ENCODE measurements at places on chromosomes 6 and 20.
A peak's percentile ranks its signal among the peaks of the same experiment; 100 is the strongest.

DNA sequence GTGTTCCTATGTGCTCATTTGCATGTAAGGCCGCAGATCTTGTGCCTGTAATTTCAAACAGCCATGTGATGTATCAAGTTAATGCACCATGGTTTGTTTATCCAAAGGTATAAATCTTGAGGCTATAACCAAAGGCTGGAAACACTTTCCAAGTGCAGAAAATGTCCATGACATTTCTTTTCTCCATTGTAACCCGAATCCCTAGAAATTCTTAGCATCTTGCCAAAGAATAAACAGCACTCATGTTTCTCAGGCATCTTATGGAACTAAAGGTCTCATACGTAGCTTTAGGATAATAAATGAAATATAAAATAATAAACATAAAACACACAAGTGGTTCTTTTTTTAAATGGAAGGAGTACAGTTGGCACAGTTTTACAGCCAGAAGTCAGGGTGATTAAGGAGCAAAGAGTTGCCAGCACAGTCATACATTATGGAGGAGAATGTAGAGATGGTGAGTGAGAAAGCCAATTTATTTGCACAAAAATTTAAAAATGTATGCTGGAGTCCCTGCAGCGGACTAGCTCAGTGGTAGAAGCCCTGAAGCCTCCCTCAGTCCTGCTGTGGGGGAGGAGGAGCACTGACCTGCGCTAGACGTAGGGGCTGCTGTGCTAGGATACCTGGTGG is 18.0 kb downstream of the CDH26 start:
- H3K4me3 ChIP-seq = no peak overlapping the region
- no peaks in the 10 kb centered on the region for H3K27me3 ChIP-seq
- H3K36me3 ChIP-seq = no peaks in the 10 kb centered on the region

DNA sequence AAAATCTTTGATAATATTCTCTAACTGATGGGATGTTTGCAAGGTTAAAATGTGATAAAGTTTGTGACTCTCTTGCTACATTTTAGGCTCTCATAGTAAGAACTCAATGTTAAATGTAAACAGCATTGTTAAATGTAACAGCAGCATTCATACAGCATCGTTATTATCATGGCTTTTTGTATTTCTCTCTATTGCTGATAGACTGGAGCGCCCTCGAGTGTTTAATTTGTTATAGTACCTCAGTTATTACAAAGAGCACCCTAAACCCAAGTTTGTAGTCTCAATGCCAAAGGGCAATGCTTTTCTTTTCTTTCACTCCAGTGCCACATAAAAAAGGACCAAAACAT is 14.9 kb upstream of the TTPAL start:
- no peaks in the 10 kb centered on the region for H3K4me1 ChIP-seq
- H3K36me3 ChIP-seq = no peaks in the 10 kb centered on the region
- peak; percentile 24 for DNase-seq
- H3K27me3 ChIP-seq = no peaks in the 10 kb centered on the region
- H3K27ac ChIP-seq = no peak overlapping the region

DNA sequence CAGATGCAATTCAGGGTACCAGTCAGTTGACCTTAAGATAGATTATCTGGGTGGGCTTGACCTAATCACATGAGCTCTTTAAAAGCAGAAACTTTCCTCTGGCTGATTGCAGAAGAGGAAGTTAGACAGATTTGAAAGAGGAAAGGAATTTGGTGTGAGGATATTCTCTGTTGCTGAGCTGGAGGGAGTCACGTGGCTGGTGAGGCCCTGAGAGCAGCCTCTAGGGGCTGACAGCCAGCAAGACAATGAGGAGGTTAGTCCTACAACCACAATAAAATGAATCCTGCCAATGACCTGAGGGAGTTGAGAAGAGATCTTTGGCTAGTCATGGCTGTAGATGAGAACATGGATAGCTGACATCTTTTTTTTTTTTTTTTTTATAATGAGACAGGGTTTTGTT is 87.0 kb upstream of the B3GAT2 start:
- no peak overlapping the region for H3K27ac ChIP-seq
- no peaks in the 10 kb centered on the region for H3K36me3 ChIP-seq
- DNase-seq = no peak
- no peaks in the 10 kb centered on the region for H3K4me1 ChIP-seq
- no peaks in the 10 kb centered on the region for H3K27me3 ChIP-seq
- no peak overlapping the region for H3K4me3 ChIP-seq

GRCh38 chr6:82555801-82556200 is 192.2 kb downstream of the TPBG start:
- DNase-seq = no peak
- H3K27me3 ChIP-seq = no peaks in the 10 kb centered on the region
- no peaks in the 10 kb centered on the region for H3K4me1 ChIP-seq
- H3K27ac ChIP-seq = no peak overlapping the region
- H3K4me3 ChIP-seq = no peak overlapping the region
- no peaks in the 10 kb centered on the region for H3K36me3 ChIP-seq

- no peaks in the 10 kb centered on the region for H3K27me3 ChIP-seq
- H3K36me3 ChIP-seq = peaks cover 10% of the 10 kb centered on the region
- peak overlapping the region; percentile 28 for H3K27ac ChIP-seq
- H3K4me3 ChIP-seq = no peak overlapping the region
- DNase-seq = peak; percentile 76
These were observed 39.2 kb downstream of the DYNLT1 start for GRCh38 chr6:158605266-158605878.

- no peak overlapping the region for H3K4me3 ChIP-seq
- no peaks in the 10 kb centered on the region for H3K36me3 ChIP-seq
- H3K27ac ChIP-seq = no peak overlapping the region
- H3K4me1 ChIP-seq = no peaks in the 10 kb centered on the region
- DNase-seq = no peak
These were observed 97.6 kb downstream of the CD164 start for GRCh38 chr6:109284675-109285074.

- H3K27ac ChIP-seq = no peak overlapping the region
- H3K36me3 ChIP-seq = no peaks in the 10 kb centered on the region
- DNase-seq = no peak
- H3K4me1 ChIP-seq = no peaks in the 10 kb centered on the region
- no peaks in the 10 kb centered on the region for H3K27me3 ChIP-seq
- no peak overlapping the region for H3K4me3 ChIP-seq
These were observed 82.6 kb upstream of the ARG1 start for GRCh38 chr6:131490441-131490840.

- H3K36me3 ChIP-seq = no peaks in the 10 kb centered on the region
- no peaks in the 10 kb centered on the region for H3K27me3 ChIP-seq
- no peak overlapping the region for H3K4me3 ChIP-seq
These were observed 173.9 kb downstream of the PRDM13 start for GRCh38 chr6:99780556-99780885.

- no peak overlapping the region for H3K27ac ChIP-seq
- H3K27me3 ChIP-seq = no peaks in the 10 kb centered on the region
- DNase-seq = no peak
- H3K36me3 ChIP-seq = no peaks in the 10 kb centered on the region
- no peak overlapping the region for H3K4me3 ChIP-seq
These were observed 56.0 kb downstream of the SMOC2 start for GRCh38 chr6:168496997-168497331.

- H3K4me1 ChIP-seq = no peaks in the 10 kb centered on the region
- peak overlapping the region; percentile 62 for H3K4me3 ChIP-seq
- H3K27ac ChIP-seq = no peak overlapping the region
- no peaks in the 10 kb centered on the region for H3K27me3 ChIP-seq
- DNase-seq = no peak
- H3K36me3 ChIP-seq = no peaks in the 10 kb centered on the region
These were observed 677 bp downstream of the PXMP4 start for GRCh38 chr20:33719277-33719988.

GRCh38 chr6:33677143-33677660 is 34.3 kb downstream of the UQCC2 start:
- H3K4me3 ChIP-seq = no peak overlapping the region
- no peaks in the 10 kb centered on the region for H3K36me3 ChIP-seq
- H3K4me1 ChIP-seq = no peaks in the 10 kb centered on the region
- no peak overlapping the region for H3K27ac ChIP-seq
- no peaks in the 10 kb centered on the region for H3K27me3 ChIP-seq

DNA sequence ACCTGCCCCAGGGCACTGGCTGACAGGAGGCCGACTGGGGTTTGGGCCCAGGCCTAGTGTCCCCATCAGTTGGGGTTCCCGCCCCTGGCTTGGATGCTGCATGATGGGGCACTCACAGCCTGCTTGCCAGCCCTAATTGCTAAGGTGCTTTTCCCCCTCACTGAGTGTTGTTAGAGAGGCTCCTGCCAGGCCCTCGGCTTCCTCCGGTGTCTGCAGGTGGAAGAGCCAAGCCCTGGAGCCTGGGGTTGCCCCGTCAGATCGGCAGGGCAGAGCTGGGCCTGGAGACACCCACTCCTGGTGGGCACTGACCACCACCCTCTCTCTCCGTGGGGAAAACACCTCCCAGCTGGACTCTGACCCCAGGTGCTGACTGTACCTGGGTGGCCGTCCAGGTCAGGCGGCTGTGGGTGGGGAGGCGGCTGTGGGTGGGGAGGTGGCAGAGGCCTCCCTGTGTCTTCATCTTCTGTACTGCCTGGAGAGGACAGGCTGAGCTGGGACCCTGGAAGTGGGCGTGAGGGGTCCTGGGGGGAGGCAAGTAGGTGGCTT is 6.0 kb upstream of the CABLES2 start:
- peaks cover 11% of the 10 kb centered on the region for H3K4me1 ChIP-seq
- H3K27ac ChIP-seq = no peak overlapping the region
- H3K4me3 ChIP-seq = no peak overlapping the region

DNA sequence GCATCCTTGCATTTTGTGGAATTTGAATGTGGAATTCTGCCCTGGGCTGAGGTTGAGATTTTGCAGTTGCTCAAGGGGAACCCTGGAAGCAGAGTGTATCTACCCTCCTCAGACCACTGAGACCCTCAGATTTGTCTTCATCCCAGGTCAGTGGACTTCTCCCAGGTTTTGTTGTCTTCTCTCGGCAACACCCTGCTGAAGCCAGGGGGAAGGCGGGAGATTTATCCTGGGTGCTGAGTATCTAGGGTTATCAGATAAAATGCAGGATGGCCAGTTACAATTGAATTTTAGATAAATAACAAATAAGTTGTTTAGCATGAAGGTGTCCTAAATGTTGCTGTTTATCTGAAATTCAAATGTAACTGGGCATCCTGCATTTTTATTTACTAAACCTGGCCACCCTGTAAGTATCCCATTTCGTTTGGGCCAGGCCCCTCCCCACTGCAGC is 43.0 kb downstream of the FGD2 start:
- no peaks in the 10 kb centered on the region for H3K36me3 ChIP-seq
- H3K27me3 ChIP-seq = no peaks in the 10 kb centered on the region
- H3K27ac ChIP-seq = no peak overlapping the region
- no peak overlapping the region for H3K4me3 ChIP-seq
- no peak for DNase-seq

DNA sequence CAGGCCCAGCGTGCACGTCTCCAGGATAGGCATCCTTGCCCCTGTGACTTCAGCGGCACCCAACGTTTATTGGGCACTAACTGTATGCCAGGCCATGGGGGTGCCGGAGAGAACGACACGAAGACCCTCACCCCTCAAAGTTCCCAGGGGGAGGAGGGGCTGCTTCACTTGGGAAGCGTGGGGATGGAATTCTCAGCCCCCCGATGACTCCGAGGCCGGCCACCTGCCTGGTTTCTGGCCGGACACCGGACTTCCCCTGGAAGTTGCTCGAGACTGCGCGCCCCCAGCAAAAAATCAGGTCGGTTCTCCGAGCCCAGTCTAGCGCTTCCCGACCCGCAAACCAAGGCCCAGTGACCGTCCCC is 275 bp upstream of the MAVS start:
- DNase-seq = no peak
- no peaks in the 10 kb centered on the region for H3K36me3 ChIP-seq
- H3K4me1 ChIP-seq = peaks cover 4% of the 10 kb centered on the region
- peak overlapping the region; percentile 81 for H3K27ac ChIP-seq
- H3K4me3 ChIP-seq = peak overlapping the region; percentile 65
- H3K27me3 ChIP-seq = no peaks in the 10 kb centered on the region

DNA sequence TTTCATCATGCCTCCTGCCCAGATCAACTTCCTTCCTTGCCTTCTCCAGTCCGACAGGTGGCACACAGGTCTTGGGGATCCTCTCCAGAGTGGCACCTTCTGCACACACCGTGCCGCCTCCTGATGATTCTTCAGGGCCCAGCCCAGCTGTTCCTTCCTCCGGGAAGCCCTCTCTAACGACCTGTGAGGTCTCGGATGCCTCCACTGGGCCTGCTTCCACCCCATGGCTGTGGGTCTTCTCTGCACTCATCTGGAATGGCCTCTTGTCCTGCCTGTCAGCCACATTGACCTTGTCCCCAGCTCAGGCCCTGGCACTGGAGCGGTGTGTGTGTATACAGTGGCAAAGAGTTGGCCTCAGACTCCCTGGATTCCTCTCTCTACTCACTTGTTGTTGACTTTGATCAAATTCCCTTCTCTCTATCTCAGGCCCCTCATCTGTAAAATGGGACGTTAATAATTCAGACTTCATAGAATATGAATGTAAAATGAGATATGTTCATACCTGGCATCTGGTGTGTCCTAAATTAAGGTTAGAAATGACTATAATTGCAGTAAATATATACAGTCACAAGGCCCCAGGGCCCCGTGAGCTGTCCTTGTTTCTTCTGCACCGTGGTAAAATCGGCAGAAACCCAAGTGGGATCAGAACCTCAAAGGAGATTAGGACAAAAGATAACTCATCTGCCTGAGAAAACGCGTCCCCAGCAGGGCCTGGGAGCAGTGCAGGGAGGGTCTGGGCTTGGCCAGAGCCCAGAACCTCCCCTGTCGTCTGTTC is 1.5 kb downstream of the FAM210B start:
- H3K4me1 ChIP-seq = peaks cover 23% of the 10 kb centered on the region
- H3K36me3 ChIP-seq = peaks cover 5% of the 10 kb centered on the region
- no peaks in the 10 kb centered on the region for H3K27me3 ChIP-seq
- DNase-seq = no peak
- H3K27ac ChIP-seq = peak overlapping the region; percentile 71
- H3K4me3 ChIP-seq = peak overlapping the region; percentile 54

GRCh38 chr6:118186672-118187567 is 279.9 kb downstream of the SLC35F1 start:
- peak overlapping the region; percentile 6 for H3K27ac ChIP-seq
- H3K4me1 ChIP-seq = peaks cover 3% of the 10 kb centered on the region
- H3K4me3 ChIP-seq = no peak overlapping the region
- H3K36me3 ChIP-seq = no peaks in the 10 kb centered on the region
- peak; percentile 10 for DNase-seq
- no peaks in the 10 kb centered on the region for H3K27me3 ChIP-seq

DNA sequence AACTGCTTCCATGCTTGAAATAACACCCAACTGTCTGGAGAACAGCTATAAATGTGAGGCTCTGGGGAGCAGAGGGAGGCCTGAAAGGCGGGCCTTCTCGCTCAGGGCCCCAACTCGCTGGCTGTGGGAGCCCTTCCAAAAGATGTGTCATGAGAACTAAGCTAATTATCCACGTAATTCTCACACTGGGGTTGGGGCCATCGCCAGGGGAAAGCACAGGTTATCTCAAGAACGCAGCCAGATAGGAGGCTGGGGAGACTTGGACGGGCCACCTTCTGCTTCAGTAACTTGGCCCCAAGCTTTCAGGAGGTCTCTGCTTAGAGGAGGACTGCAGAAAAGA is 1.6 kb downstream of the PXDC1 start:
- H3K4me3 ChIP-seq = peak overlapping the region; percentile 52
- peaks cover 9% of the 10 kb centered on the region for H3K4me1 ChIP-seq
- H3K36me3 ChIP-seq = no peaks in the 10 kb centered on the region
- H3K27ac ChIP-seq = no peak overlapping the region

- H3K4me3 ChIP-seq = no peak overlapping the region
- H3K27me3 ChIP-seq = no peaks in the 10 kb centered on the region
- H3K4me1 ChIP-seq = no peaks in the 10 kb centered on the region
- no peak for DNase-seq
- no peak overlapping the region for H3K27ac ChIP-seq
- peaks cover 3% of the 10 kb centered on the region for H3K36me3 ChIP-seq
These were observed 224.2 kb downstream of the ARHGAP18 start for GRCh38 chr6:129485746-129486145.
